ENCODE measurements at places on chromosomes 7 and 10.

- DNase-seq = no peak
Observed at GRCh38 chr7:111438369-111439289, 123.7 kb downstream of the IMMP2L start.

DNA sequence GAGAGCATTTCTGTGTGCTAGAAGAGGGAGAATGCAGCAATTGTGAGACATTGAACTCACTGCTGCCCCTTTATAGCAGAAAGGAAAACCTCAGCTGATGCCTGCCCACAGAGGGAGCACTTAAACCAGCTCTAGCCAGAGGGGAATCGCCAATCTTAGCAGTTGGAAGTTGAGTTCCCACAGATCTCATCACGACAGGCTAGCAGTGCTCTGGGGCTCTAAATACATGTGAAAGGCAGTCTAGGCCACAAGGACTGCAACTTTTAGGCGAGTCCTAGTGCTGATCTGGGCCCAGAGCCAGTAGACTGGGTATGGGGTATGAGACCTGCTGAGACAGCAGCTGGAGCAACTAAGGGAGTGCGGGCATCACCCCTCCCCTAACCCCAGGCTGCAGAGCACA is 25.2 kb upstream of the PRR15 start:
- DNase-seq = no peak

- DNase-seq = no peak
Observed at GRCh38 chr7:31114593-31115343, 62.7 kb downstream of the ADCYAP1R1 start.

- no peak for DNase-seq
Observed at GRCh38 chr7:151206914-151207313, 3.4 kb downstream of the H2BK1 start.

DNA sequence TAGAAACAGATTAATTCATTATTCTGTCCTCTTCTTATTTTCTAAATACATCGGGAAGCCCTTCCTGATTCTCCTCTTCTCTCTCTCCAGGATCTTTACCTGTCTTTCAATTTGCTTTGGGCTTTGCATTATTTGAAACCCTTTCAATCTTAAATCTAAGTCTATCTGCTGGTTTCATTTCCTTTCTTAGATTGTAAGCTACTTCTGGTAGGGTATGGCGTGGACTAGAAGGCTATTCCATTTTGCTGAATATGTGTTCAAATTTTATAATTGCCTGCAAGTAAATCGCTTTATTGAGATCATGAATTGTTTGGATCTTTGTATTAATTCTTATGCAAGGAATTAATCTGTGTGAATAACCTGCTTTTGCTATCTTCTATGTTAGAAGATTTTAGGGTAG is 11.1 kb downstream of the STAM start:
- no peak for DNase-seq

DNA sequence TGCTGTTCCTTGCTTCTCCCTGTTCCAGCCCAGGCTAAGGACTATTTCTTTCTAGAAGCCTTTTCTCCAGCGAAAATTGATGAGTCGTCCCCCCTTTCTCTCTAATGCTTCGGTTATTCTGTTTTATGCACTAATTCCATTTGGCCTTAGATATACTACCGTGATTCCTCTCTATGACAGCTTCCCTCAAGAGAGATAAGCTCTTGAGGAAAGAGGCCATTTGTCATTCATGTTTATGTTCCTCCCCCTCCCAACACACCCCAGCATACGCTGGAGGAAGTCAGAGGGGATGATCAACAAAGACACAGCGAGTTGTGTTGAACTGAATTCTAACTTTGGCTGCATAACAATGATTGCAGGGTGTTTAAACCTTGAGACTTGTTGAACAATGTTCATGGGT is 198.8 kb downstream of the BMPER start:
- no peak for DNase-seq

GRCh38 chr10:113524539-113525490 is 28.0 kb upstream of the HABP2 start:
- no peak for DNase-seq

DNA sequence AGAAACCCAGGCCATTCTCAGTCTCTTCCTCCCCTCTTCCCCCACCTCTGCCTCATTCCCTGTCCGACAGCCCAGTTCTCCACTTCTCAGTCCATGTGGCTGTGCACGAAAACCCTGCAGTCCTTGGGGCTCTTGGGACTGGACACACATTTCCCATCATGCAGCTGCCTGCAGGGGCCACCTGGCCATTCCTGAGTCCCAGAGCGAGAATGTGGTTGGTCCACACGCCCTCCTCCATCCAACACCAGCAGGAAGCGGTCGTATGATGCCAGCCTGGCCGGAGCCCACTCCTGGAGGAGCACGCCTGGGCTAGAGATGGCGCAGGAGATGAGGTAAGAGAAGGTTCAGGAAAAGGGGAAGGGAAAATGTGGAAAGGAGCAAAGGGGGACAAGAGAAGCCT is 222.5 kb downstream of the USP6NL start:
- DNase-seq = no peak

DNA sequence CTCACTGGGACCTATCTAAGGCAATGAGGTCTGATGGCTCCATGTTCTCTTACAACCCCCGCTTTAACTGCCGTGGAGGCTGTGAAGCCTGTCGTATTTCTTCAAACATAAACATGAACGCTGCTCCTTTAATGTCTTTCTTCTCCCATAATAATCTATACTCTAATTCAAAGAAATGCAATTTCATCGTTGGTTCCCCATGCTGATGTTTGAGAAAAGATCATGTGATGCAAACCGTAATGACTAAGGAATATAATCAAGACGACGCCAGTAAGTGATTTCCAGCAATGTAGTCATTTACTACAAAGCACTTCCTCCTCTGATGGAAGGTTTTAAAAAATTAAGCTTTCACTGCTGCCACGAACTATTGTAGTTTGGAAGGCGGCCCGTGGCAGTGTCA is 102.6 kb upstream of the NEBL start:
- no peak for DNase-seq
